A673 (cell line): ENCODE measurements at places on chromosomes 5 and 9.

GRCh38 chr5:98099448-98100105 lies 673.9 kb upstream of the RGMB start:
- DNase-seq, result peak; percentile 59

GRCh38 chr5:39076757-39077728 lies 2.8 kb upstream of the RICTOR start:
- no peak for DNase-seq

DNA sequence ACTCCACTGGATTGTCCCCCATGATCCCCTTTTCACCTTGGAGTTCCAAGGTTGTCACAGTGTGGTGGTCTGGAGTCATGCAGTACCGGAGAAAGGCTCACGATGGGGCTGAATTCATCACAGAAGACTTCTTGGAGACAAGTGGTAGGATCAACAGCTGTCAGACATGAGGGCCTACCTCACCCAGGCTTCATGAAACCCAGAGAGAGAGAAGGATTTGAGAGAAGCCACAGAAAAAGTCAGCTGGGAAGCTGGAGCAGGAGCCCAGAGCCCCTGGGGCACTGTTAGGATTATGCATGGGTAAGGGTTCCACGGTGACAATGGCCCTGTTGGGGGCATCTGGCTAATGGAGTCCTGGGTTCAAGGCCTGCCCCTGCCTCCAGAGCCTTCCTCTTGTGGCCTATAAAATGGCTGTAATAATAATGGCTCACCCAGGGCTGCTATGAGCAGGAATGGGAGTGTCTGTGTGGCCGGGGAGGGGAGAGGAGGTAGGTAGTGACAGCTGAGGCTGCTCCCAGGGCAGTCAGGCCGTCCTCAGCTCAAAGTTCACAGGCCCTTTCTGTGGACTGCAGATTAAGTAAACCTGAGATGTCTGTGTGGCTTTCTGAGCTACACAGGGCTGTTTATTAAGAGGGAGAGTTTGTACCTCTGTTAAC lies 910 bp downstream of the TRIM14 start:
- peak; percentile 51 for DNase-seq

DNA sequence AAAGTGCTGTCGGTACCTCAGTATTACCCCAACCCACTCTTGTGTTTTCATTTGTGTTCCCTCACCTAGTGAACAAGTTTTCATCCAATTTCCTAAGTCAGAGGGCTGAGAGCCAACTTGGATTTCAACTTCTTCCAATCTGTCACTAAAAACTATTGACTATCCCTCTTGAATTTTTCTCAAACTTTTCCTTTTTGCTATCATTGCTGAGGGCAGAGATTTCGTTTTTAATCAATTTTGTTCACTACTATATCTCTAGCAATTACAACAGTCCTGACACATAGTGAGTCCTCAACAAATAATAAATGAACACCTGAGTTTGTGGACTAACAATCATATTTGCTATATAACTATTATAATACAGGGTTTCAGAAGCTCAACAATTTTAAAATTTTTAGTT lies 29.0 kb downstream of the MEIKIN start:
- DNase-seq, result no peak

DNA sequence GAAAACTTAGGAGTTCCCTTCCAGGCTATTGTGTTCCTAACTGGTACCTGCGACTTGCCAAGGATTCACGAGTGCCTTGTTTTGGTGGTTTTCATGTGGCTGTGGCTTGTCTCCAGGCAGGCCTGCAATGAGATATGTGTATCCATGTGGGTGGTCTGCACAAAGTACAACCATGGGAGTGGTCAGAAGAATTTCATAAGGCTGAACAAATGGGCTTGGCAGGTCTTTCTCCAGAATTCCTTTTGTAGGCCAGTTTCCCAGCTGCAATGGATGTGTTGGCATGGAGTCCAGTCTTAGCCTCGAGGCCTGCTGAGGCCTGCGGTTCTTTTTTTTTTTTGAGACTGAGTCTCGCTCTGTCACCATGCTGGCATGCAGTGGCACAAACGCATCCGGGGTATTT lies 28.8 kb upstream of the MELK start:
- no peak for DNase-seq
